Stimulated activated CD4-positive, alpha-beta T cell treated with anti-CD3 and anti-CD28 coated beads, Interleukin-15, amount 100 ng/mL, for 1 hour (primary cell): ENCODE measurements at places on chromosomes 11 and 22.

- no peak for DNase-seq
Observed at GRCh38 chr22:36343720-36344105, 44.1 kb downstream of the MYH9 start.

GRCh38 chr11:96125400-96125799 is 201.5 kb upstream of the MTMR2 start:
- DNase-seq, result no peak

GRCh38 chr11:62556875-62557631 is 10.4 kb upstream of the AHNAK start:
- DNase-seq, result no peak

GRCh38 chr11:87574193-87574592 is 536.5 kb downstream of the TMEM135 start:
- DNase-seq, result no peak

- DNase-seq, result no peak
Observed at GRCh38 chr11:9855579-9856287, 191.9 kb downstream of the SWAP70 start.

DNA sequence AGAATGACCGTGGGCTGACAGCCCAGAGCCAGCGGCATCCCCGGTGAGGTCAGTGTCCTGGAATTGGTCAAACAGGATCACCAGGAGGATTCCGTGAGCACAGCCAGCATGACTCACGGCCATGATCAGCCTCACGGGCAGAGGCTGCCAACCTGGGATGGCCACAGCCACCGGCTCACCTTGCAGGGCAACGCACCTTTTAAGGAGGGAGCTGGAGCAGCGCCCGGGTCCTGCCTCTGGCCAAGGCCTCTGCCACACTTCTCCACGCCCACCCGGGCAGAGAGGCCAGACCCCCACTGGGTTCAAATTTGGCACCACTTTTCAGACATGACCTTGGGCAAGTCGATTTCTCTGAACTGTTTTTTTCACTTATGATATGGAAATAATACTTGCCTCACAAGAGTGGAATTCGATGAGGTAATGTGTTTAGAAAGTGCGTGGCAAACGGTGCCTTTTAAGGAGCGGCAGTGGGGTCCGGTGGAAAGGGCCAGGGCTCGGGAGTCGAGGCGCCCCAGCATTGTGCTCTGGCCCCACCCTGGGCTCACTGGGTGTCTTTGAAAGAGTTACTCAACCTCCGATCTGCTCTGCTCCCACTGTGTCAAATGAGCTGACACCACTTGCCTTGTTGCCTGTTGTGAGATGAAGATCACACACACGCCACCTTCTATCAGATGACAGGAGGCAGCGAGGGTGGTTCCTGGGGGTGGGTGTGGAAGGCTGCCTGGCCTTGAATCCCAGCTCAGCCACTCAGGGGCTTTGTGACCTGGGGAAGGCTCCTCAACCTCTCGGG is 16.0 kb downstream of the TXN2 start:
- DNase-seq, result no peak

DNA sequence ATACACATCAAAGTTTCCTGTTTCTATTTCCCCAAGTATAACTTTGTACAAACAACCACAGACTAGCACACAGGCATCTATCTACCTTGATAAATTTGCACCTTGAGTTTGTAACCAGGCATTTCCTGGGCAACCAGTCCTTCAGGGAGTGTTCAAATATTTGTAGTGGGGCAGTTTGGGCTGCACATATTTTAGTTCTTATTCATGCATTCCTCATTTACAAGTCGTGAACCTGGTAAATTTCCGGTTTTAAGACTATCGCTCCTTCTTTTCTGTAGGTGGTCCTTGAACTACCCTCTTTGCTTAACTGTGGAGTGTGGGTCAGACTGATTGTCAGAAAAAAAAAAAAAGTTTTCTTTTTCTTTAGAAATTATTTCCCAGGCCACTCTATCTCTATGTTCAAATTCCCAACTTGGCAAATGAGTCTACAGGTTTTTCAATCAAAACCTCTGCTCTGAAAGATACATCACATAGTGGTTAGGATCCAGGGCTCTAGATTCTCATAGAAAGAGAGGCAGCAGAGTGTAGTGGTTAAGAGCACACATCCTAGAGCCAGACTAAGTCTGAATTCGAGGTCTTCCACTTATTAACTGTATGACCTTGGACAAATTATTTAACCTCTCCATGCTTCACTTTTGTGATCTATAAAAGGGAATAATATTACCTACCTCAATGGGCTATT is 201.5 kb downstream of the SOX6 start:
- DNase-seq, result no peak

DNA sequence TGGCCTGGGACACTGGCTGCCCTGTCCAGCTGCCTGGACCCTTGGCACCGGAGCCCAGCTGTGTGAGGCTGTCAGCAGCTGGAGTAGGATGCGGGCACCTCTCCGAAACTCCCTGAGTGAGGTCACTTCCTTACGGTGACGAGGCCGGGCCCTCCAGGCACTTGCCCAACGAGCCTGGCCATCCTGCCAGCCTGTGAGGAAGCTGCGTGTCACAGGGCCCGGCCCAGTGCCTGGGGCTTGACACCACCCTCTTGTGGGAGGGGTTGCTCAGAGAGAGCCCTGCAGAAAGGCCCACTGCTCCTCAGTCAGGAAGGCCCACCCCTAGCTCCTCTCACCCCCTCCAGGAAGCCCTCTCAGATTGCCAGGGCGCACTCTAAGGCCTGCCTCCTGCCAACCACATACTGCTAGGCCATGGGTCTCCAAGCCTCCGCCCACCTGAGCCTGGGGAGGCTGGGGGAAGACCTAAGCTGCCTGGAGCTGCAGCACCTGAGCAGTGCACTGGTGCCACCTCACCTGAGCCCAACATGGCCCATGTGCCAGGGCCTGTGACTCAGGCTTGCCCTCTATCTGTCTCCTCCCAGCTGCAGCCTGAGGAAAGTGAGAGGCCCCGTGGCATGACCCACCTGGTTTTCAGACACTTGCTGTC is 4.3 kb upstream of the PHLDA2 start:
- DNase-seq, result no peak

DNA sequence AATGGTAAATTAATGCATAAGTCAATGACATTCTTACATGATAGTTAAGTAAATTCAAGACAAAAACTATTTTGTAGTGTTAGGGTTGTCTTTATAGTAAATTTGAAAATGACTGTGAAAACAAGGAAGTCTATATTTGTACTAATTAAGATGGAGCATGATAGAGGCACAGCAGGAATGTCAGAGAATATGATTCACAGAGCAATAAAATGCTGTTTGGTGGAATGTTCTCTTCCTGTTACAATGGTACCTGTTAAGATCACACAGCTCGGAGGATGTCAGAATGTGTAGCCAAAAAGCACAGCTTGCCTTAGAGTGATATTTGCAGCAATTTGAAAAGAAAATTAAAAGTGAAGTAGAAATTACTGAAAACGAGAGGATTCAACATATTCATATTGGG is 2339.7 kb upstream of the RAG2 start:
- DNase-seq, result no peak

GRCh38 chr11:130490682-130491449 is 42.4 kb downstream of the ADAMTS15 start:
- no peak for DNase-seq

DNA sequence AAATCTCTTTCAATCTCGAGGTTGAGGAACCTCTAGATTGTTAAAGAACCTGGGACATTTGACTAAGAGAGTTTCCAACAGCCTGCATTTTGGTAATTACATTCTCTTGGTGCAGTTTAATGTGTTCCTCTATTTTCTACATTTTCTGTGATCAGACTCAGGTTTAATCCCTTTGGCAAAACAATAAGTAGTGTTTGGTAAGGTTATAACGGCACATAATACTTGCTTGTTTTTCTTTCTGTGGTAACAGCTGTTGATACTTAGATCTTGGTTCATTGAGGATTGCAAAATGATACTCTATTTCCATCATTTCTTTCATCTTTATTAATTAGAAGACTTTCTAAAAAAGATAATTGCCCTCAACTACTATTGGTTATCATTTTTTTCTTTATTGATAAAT is 271.3 kb downstream of the SBF2 start:
- no peak for DNase-seq

- DNase-seq, result no peak
Observed at GRCh38 chr11:117842131-117842941, 17.8 kb upstream of the FXYD2 start.

- DNase-seq, result no peak
Observed at GRCh38 chr11:94139416-94139815, 10.8 kb downstream of the PANX1 start.

DNA sequence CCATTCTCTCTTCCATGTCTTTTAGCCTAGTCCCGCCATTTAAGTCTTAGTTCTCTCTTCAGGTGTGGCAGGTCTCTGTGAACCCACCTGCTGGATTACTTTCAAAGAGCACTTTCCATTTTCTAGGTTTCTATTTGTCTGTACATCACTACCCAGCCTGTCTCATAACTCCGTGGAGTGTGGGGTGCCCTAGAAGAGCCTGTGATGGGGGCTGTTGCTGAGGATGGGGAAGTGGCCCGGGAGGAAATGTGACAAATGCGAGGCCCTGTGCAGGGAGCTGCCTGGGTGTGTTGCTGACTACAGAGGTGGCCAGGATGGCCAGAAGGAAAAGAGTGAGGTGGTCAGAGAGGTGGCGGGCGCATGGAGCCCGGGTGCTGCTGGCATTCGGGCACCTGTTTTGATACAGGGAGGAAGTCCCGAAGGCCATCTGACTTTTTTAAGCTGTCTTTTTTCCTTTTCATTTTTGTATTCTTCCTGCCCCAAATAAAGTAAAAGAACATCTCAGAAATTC is 10.7 kb downstream of the DGCR8 start:
- DNase-seq, result no peak

- no peak for DNase-seq
Observed at GRCh38 chr11:46917762-46918082, 628 bp downstream of the LRP4 start.

DNA sequence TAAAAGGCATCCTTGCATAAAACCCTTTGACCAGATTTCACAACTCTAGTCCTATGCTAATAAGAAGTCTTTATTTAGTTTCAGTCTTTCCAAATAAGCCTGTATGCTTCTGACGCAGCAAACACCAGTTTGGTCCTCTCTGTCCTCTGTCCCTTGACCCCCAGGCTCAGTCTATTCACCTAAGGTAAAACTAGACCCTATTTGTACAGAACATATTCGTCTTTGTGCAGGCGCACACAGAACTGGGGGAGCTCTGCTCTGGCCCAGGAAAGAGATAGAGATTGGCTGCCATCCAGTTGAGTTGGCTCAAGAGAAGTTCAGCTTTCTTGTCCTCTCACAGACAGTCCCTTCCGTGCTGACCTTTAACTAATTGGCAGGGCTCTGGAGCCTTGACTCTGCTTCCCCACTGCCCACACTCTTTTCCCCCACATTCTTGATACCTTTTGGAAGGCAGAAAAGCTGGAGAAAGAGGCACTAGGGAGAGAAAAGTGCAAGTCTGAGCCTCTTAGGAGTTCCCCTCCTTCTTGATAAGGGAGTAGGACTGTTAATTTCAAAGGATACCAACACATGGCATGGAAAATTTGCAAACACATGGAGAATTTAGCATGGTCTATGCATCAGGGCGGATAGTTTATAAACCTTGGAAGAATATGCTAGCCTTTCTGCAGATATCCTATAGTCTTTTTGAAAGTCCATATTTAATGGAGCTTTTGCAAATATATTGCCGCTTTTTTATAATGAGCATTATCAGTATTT is 21.2 kb upstream of the PSMA1 start:
- no peak for DNase-seq

DNA sequence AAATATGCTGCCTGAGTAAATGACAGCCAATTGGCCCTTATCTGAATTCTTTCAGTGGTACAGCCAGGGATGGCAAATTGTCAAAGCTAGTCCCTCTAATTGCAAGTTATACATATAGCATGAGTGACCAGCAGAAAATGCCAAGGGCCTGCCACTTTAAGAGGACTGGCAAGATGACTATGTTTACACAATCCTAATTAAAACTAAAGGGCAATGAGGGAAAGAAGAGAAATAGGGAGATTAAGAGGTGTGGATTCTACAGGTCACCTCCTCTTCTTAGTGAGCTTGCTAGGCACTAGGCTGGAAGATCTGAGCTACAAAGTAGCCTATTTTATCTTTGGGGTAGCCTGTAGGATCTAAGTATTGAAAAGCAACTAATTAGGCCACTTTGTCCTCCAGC is 13.5 kb downstream of the NUMA1 start:
- no peak for DNase-seq

GRCh38 chr22:39169797-39170466 is 17.5 kb upstream of the CBX7 start:
- DNase-seq, result no peak

DNA sequence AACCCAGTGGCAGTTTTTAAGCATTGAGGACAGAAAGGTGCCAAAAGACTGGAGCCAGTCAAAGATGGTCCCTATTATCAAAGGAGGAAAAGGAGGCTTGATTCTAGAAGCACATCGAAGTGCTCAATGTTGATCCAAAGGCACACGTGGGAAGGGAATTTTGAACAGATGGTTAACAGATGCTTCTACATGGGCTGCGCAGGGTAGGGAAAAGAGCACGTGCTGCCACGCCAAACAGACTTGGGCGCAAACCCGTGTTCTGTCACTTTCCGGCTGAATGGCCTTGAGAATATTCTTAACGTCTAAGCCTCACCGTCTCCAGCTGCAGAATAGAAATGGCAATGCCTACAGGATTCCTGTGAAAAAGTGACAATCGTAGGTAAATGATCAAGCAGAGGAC is 217.9 kb upstream of the MTNR1B start:
- DNase-seq, result no peak

GRCh38 chr22:28019360-28019759 is 100.3 kb upstream of the PITPNB start:
- DNase-seq, result no peak

- no peak for DNase-seq
Observed at GRCh38 chr11:31844351-31844750, 33.2 kb upstream of the PAX6 start.

GRCh38 chr11:111063726-111064517 is 181.6 kb upstream of the POU2AF2 start:
- no peak for DNase-seq

- DNase-seq, result no peak
Observed at GRCh38 chr11:94400839-94401772, at the start of gene GPR83. Gene GPR83 (minus strand): TSS chr11:94401419. CDS start chr11:94401247, 172 bp downstream.

DNA sequence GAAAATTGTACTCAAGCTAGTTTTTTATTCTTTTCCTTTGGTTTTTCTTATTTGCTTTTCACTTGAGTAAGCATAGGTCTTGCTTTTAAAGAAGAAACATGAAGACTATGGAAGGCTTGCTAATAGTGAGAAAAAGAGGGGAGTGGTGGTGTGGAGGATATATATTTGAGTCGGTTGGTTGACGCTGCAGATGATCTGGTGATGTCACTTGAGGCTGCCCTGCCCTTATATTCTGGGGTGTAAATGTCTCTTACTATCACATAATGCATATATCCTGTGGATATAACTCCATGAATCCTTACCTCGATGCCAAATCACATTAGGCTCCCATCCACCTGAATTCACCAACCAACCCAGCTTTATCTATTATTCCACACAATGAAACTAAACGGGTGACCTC is 2.9 kb downstream of the GRIA4 start:
- no peak for DNase-seq

- DNase-seq, result no peak
Observed at GRCh38 chr22:45709060-45709739, 37.6 kb downstream of the ATXN10 start.
